ENCODE measurements at places on chromosomes 3 and 15. TPM values are rescaled to one million over a fixed set of nuclear protein-coding genes. Genes with fewer than 3 reads are reported as not detected.

The CTXN2 gene
- not detected for polyA plus RNA-seq

The CPA3 gene
- not detected for polyA plus RNA-seq

The HDC gene
- polyA plus RNA-seq = not detected

The CA12 gene
- not detected for polyA plus RNA-seq

The SEMA6D gene
- polyA plus RNA-seq = not detected

The BDH1 gene
- 19.1 TPM for polyA plus RNA-seq

The EHHADH gene
- 1.8 TPM for polyA plus RNA-seq

The DPPA4 gene
- 0.52 TPM for polyA plus RNA-seq

The SCG5 gene
- polyA plus RNA-seq = not detected

The ARPIN gene
- polyA plus RNA-seq = not detected

The SNRK gene
- 97.5 TPM for polyA plus RNA-seq

The ALDH1L1 gene
- not detected for polyA plus RNA-seq

The APBA2 gene
- 164 TPM for polyA plus RNA-seq

The LHFPL4 gene
- polyA plus RNA-seq = not detected

The KLF15 gene
- polyA plus RNA-seq = not detected

The GPR160 gene
- 12.5 TPM for polyA plus RNA-seq

The ANKRD63 gene
- not detected for polyA plus RNA-seq

The DOCK3 gene
- 0.63 TPM for polyA plus RNA-seq

The EBLN2 gene
- polyA plus RNA-seq = 0.21 TPM

The NCEH1 gene
- polyA plus RNA-seq = 2.6 TPM

The TMA7 gene
- 931 TPM for polyA plus RNA-seq

The TNFSF10 gene
- polyA plus RNA-seq = 14.5 TPM

The GOLGA8T gene
- not detected for polyA plus RNA-seq

The ATP13A5 gene
- not detected for polyA plus RNA-seq

The LEKR1 gene
- polyA plus RNA-seq = 0.67 TPM

The MAPKAPK3 gene
- 42.4 TPM for polyA plus RNA-seq

The RTP1 gene
- not detected for polyA plus RNA-seq

The PROS1 gene
- polyA plus RNA-seq = not detected

The TICRR gene
- not detected for polyA plus RNA-seq

The PPP2R3A gene
- polyA plus RNA-seq = 0.35 TPM

The ZSCAN29 gene
- 7.4 TPM for polyA plus RNA-seq

The PLCB2 gene
- 22.2 TPM for polyA plus RNA-seq

The CDHR4 gene
- not detected for polyA plus RNA-seq

The TMEM87A gene
- polyA plus RNA-seq = 54.0 TPM

The GUCA1C gene
- polyA plus RNA-seq = not detected

The REC114 gene
- not detected for polyA plus RNA-seq

The TTLL13 gene
- polyA plus RNA-seq = not detected

The CCR9 gene
- not detected for polyA plus RNA-seq

The CFAP92 gene
- polyA plus RNA-seq = 0.20 TPM

The SAMMSON gene
- not detected for polyA plus RNA-seq

The IL12A gene
- polyA plus RNA-seq = 0.43 TPM

The MITF gene
- not detected for polyA plus RNA-seq

The CD86 gene
- polyA plus RNA-seq = 0.45 TPM

The SLC28A2 gene
- polyA plus RNA-seq = not detected

The DUOX1 gene
- 0.40 TPM for polyA plus RNA-seq

The CNTN3 gene
- not detected for polyA plus RNA-seq

All from naive thymus-derived CD8-positive, alpha-beta T cell (primary cell).